ENCODE measurements at places on chromosomes 2 and 18. TPM values are rescaled to one million over a fixed set of nuclear protein-coding genes. Genes with fewer than 3 reads are reported as not detected.

MOCOS gene
- 4.4 TPM for total RNA-seq

RBFA gene
- total RNA-seq, result 29.1 TPM

TMEM200C gene
- total RNA-seq, result not detected

DSEL gene
- 0.39 TPM for total RNA-seq

MROH2A gene
- 0.12 TPM for total RNA-seq

CD226 gene
- total RNA-seq, result 0.08 TPM

TUBA3D gene
- 0.59 TPM for total RNA-seq

TDRD15 gene
- not detected for total RNA-seq
